ENCODE measurements at places on chromosomes 7 and 10. TPM values are rescaled to one million over a fixed set of nuclear protein-coding genes. Genes with fewer than 3 reads are reported as not detected.

DNA sequence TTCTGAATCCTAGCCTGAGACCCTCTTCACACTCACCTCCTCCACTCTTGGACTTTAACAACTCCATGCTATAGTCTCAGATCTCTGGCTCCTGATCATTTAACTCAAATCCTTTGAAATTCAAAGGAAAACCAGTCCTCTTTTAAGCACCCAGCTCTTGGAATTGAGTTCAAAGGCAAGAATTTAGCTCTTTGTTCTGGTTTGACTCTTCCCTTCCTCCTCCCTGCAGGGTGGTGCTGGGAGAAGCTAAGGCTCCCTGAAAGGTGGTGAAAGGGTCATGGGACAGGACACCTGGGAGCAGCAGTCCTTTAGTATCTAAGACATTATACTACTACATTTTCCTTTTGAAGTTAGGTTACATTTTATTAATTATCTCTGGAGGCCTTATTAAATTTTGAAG lies 259.4 kb downstream of the CCSER2 start:
- H3K27ac ChIP-seq: no peak overlapping the region
- no peaks in the 10 kb centered on the region for H3K4me1 ChIP-seq
- no peaks in the 10 kb centered on the region for H3K27me3 ChIP-seq

GRCh38 chr10:49270565-49270964 lies 28.4 kb upstream of the C10orf71 start:
- H3K4me1 ChIP-seq: no peaks in the 10 kb centered on the region
- DNase-seq: no peak
- no peak overlapping the region for H3K4me3 ChIP-seq
- no peaks in the 10 kb centered on the region for H3K36me3 ChIP-seq
- H3K27me3 ChIP-seq: no peaks in the 10 kb centered on the region
- H3K27ac ChIP-seq: no peak overlapping the region

GRCh38 chr10:86263209-86263608 lies 103.4 kb downstream of the GRID1 start:
- no peak overlapping the region for H3K4me3 ChIP-seq
- DNase-seq: no peak
- no peaks in the 10 kb centered on the region for H3K36me3 ChIP-seq
- peaks cover 4% of the 10 kb centered on the region for H3K4me1 ChIP-seq
- no peak overlapping the region for H3K27ac ChIP-seq

- peaks cover 7% of the 10 kb centered on the region for H3K27me3 ChIP-seq
- no peak for DNase-seq
- H3K4me3 ChIP-seq: no peak overlapping the region
- no peak overlapping the region for H3K27ac ChIP-seq
- no peaks in the 10 kb centered on the region for H3K36me3 ChIP-seq
- H3K4me1 ChIP-seq: no peaks in the 10 kb centered on the region
Measured at GRCh38 chr10:49690698-49691356, 11.4 kb downstream of the C10orf53 start.

GRCh38 chr10:61792921-61793320 lies 108.6 kb upstream of the ARID5B start:
- H3K27ac ChIP-seq: no peak overlapping the region
- H3K36me3 ChIP-seq: no peaks in the 10 kb centered on the region
- peaks cover 4% of the 10 kb centered on the region for H3K4me1 ChIP-seq
- DNase-seq: no peak
- no peaks in the 10 kb centered on the region for H3K27me3 ChIP-seq

Gene MYL10
- not detected for total RNA-seq

Gene NUTM2D
- 3.3 TPM for total RNA-seq

Gene TFR2
- 0.37 TPM for total RNA-seq

Data from adrenal gland (tissue), 19 donors.